ENCODE measurements at places on chromosomes 7 and 10.

- no peak for DNase-seq
These were observed 659.4 kb downstream of the MAGI2 start for GRCh38 chr7:78794101-78794500.

GRCh38 chr10:60964257-60965235 is 20.6 kb upstream of the RHOBTB1 start:
- peak; percentile 51 for DNase-seq

DNA sequence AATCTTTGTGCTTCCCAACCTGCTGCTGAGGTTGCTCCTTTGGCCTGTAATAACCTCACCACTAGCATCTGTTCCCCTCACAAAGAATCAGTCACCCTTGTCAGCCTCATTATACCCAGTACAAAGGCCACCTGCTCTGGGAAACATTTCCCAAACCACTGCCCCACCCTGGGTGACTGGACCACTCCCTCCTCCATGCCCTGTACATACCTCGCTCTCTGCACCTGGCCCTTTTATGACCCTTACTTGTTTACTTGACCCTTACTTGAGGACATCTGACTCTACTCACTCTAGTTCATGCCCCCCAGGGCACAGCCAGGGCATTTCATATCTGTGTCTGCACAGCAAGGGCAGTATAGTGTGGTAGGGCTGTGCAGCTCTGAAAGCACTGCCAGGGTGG is 21.4 kb upstream of the AOC1 start:
- peak; percentile 59 for DNase-seq

DNA sequence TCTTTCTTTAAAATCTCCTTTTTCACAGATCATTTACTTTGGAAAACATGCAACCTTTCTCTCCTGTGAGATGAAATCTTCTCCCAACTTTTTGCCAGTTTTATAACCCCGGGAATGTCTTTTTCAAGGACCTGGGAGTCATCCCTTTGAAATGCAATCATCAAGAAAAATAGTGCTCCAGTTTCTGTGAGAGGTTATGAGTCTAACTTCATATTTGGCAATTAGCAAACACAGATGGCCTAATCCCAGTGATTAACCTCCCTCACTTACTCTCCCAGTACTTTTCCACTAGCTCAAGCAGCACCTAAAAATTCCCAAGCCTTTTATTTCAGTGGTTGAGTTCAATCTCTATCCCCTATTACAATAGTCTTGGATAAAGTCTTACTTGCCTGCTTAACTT is 185.8 kb upstream of the TMEM106B start:
- no peak for DNase-seq

GRCh38 chr7:52639981-52640380 is 395.5 kb upstream of the POM121L12 start:
- no peak for DNase-seq

DNA sequence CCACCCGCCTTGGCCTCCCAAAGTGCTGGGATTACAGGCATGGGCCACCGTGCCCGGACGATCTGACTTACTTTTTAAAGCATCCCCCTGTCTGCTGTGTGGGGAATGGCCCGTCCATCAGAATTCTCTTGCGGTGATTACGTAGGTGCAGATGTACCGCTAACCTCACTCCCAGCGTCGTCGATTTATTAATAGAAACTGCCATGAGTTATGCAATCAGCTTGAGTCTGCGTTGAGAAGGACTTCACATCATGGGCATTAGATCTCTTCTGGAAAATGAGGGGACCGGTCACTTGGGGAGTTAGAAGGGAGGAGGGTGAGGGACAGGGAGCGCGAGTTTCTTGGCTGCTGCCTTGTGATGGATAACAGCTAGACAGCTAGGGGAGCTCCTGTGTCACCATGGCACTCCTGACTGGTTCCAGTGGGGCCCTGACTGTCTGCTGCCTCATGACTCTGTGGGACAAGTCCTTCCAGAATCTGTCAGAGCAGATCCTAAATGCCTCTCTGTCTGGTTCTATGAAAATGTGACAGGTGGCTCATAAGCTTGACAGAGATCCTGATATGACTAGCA is 35.2 kb downstream of the POR start:
- no peak for DNase-seq

DNA sequence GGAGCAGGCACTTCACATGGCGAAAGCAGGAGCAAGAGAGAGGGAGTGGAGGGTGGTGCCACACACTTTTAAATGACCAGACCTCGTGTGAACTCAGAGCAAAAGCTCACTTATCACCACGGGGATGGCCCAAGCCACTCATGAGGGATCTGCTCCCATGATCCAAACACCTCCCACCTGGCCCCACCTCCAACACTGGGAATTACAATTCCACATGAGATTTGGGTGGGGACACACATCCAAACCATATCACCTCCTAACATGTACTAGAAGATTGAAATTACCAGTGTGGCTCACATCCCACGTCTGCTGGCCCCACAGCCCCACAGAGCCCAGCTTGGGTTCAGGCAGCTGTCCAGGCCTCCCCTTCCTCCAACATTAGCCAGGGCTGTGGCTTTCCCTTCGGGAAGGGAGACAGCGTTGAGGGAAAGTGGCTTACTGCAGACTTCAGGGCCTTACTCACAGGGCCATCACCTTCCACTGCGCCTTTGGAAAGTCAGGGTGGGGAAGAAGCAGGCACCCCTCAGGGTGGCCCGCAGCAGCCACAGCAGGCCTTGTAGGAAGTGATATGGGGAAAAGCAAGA is 7.7 kb downstream of the DEPP1 start:
- no peak for DNase-seq

GRCh38 chr10:46220872-46221538 is 65.8 kb upstream of the ANTXRL start:
- DNase-seq: no peak

DNA sequence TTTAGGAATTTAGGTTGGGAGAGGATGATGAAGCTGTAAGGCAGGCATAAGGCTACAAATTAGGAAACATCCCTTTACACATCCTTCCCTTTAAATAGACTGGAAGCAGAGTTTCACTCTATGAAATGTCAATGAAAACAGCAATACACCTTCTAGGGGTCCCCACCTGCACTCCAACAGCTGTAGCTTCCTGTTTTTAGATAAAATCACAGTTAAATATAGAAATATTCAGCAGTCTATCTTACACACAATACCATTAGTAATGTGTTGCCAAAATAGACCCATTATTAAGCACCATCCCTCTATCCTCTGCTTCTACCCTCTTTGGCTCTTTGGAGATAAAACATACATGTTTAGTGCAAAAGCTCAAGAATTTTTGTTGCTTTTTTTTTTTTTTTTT is 237.4 kb downstream of the PCLO start:
- no peak for DNase-seq

GRCh38 chr10:102988404-102989314 is 70.6 kb downstream of the CNNM2 start:
- no peak for DNase-seq

DNA sequence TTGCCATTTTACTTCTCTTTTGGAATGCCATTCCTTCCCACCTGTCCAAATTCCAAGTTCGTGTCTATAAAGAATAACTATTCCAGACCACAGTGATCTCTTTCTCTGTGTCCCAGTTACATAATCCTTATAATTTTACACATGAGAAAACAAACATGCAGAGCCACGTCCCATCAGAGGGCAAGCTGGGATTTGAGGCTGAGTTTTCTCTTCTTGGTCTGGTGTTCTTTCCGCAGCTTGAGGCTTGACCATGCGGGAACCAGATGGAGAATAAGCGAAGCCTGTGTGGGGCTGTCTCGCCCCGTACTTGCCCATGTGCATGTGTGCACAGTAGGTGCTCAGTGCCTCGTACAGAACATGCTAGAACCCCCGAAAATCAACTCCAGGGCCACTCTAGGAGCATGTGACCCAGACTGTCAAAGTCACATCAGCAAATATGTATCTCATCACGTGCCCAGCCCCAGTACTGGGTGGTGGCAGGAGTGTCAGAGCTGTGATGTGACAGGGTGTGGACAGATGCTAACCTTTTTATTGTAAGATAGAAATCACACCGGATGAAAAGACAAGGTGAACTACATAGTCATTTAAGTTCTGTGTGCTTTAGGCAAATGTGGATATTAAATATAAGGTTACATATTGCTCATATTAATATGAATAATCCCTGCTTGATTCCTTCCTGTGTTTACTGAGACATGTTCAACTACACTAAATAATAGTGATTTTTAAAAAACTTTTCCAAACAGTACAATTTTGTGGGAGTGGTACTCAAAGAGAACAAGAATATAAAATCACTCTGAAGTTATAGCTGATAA is 3.2 kb downstream of the INSIG1 start:
- DNase-seq: no peak

GRCh38 chr7:35874886-35875285 is 74.0 kb downstream of the SEPTIN7 start:
- no peak for DNase-seq

DNA sequence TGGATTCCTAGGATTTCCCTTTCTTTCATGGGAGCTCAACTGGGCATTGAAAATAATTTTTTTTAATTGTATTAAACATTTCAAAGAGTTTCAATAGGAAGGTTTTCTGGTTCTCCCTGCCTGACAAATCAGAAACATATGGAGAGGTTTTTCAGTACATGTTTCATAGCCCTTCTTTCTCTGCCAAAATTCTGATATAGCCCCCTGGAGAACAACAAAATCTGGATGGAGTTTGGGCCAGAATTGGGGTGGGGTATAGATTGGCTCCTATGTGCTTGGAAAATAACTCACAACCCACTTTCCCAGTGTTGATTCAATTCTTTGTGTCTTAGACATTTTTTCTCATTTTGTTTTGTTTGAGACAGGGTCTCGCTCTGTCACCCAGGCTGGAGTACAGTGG is 24.6 kb upstream of the EIF4H start:
- no peak for DNase-seq

DNA sequence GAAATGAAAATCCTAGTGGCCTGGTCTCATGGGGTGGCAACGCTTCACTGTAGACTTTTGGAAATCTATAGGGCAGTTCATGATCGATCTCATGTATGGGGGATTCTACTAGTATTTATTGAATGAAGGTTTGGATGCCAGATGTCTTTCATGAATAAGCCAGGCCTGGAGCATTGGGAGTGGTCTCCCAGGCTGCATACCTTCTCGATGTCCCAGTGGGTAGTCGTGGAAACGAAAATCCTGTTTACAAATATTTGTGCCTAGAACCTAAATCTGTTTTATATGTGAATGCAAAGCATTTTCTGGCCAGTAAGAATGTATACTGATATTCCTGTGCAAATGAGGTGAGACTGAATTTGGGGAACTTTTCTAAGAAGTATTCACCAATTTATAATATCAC is 105.0 kb upstream of the C1QL3 start:
- no peak for DNase-seq

GRCh38 chr10:126663328-126663727 is 7.2 kb downstream of the C10orf90 start:
- DNase-seq: peak; percentile 11

GRCh38 chr7:102873470-102874165 is 39.2 kb upstream of the LRRC17 start:
- no peak for DNase-seq

DNA sequence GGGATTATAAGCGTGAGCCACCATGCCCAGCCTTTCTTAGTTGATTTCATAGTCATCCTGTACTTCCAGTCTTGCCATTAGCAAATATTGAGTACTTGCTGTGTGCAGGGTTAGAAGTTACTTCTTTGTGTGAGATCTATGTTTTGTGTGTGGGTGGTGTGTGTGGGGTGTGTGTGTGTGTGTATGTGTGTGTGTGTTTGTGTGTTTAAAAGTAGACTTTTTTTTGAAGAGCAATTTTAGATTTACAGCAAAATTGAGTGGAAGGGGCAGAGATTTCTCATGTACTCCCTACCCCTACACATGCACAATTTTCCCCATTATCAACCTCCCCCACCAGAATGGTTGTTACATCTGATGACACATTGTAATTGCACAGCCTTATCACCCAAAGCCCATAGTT is 48.2 kb downstream of the KAT6B start:
- no peak for DNase-seq

GRCh38 chr7:116327135-116327534 is 116.8 kb downstream of the TES start:
- no peak for DNase-seq

GRCh38 chr7:107785926-107786325 is 17.1 kb downstream of the SLC26A3 start:
- no peak for DNase-seq

All from NCI-H1092 treated with DMSO at 0.1 percent for 48 hours (cell line).